ENCODE measurements at places on chromosomes 5 and 9.

- DNase-seq: no peak
These were observed at the start of gene ARAP3 for GRCh38 chr5:141681695-141682641. ARAP3 (minus strand) TSS chr5:141682230; CDS start chr5:141680486, 1,744 bp downstream.

DNA sequence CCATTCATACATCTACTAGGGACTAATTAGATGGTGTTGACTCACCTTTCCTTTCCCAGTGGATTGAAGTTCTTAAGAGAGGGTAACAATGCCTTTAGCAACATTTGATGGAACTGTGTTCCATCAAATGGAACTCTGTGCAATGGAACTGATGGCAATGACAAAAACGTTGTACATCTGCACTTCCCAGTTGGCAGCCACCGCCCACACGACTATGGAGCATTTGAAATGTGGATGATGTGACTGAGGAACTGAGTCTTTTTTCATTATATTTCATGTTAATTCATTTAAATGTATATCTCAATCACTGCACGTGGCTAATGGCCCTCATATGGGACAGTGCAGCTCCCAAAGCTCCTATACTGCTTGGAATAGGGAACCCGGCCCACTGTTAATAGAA, 39.0 kb upstream of the ICE1 start:
- DNase-seq: no peak

GRCh38 chr9:134376386-134377142, 50.3 kb downstream of the RXRA start:
- DNase-seq: no peak

DNA sequence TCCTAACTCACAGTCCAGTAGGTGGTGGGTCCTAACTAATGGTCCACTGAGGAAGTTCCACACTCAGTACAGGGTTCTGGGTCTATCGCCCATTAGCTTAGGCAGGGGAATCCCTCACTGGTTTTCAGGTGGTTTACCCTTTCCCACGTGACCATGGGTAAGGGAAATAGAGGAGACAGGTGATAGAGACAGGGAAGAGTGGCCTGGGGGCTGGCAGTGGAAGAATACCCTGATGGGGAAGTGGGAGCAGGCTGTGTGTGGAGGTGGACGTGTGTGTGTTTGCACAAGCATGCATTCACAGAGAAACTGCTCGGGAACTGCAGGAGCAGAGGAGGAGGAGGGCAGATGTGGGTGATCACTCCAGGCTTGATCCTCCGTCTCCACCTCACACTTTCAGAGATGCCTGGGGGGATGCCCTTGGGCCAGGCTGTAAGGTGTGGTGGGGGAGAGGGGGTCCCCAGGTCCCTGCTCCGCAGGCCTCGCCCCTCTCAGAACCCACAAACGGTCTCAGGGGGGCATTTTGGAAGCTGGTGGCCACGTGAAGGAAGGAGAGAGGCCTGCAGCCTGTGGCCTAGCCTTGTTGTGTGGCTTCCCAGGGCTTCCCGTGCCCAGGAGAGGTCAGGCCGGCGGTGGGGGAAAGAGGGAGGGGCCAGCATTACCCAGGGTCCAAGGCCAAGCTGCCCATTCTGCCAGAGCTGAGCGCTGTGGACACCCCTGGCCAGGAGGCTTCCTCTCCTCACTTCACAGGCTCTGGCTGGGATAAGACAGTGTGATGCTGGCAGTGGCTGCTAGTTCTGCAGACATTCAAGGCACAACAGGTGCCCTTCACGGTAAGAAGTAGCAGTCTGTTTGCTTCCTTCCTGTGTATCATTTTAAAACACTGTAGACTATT, 80.0 kb downstream of the OTULIN start:
- no peak for DNase-seq

DNA sequence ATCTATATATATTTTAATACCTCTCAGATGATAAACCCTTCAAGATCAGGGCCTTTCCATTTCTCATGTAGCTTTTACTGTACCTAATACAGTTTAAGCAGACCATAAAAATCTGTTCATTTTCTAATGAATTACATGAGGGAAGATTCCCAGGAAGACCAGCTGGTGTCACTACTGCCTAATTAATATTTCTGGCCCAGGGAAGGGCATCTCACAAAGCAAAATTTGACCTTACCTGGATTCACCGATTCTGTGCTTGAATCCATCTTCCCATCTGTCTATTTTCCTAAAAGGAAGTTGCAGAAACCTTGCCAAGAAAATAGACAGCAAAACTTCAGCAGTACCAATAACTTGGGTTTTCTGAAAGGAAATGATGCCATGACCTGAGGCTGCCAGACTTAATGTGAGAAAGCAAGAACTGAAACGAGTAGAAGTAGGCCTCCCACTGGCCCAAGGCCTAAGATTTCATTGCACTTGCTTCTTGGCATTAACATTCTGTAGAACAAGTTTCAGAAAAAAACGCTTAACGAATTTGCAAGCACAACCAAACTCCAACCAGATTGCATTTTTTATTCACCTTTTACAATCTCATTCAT, 83.0 kb upstream of the GLIS3 start:
- DNase-seq: no peak

GRCh38 chr5:19891658-19892057, 96.3 kb downstream of the CDH18 start:
- DNase-seq: no peak

- DNase-seq: no peak
These were observed 94.9 kb downstream of the SMARCA2 start for GRCh38 chr9:2110036-2110435.

DNA sequence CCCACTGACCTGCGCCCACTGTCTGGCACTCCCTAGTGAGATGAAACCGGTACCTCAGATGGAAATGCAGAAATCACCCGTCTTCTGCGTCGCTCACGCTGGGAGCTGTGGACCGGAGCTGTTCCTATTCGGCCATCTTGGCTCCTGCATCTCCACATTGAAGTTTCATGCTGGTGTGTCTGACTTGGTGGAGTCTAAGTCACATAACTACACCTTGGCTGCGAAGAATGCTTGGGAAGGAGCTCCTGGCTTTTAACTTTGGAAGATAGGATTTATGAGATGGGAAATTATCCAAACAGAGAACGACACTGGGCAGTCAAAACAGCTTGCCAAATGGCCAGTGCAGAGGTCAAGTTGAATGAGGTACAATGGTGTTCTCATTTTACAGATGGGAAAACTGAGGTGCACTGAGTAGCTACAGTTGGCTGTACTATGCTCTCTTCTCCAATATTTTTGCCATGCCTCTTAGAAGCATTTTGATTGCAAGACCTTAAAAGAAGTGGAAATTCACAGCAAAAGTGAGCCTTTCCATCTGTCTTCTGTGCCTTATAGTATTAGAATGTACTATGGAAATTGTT, 36.7 kb downstream of the CCDC192 start:
- no peak for DNase-seq

GRCh38 chr9:87749335-87750035, 23.6 kb downstream of the CTSL start:
- no peak for DNase-seq

GRCh38 chr9:137502008-137502911, 43.1 kb upstream of the NSMF start:
- no peak for DNase-seq

GRCh38 chr9:37540634-37541033, 35.5 kb downstream of the FBXO10 start:
- no peak for DNase-seq

DNA sequence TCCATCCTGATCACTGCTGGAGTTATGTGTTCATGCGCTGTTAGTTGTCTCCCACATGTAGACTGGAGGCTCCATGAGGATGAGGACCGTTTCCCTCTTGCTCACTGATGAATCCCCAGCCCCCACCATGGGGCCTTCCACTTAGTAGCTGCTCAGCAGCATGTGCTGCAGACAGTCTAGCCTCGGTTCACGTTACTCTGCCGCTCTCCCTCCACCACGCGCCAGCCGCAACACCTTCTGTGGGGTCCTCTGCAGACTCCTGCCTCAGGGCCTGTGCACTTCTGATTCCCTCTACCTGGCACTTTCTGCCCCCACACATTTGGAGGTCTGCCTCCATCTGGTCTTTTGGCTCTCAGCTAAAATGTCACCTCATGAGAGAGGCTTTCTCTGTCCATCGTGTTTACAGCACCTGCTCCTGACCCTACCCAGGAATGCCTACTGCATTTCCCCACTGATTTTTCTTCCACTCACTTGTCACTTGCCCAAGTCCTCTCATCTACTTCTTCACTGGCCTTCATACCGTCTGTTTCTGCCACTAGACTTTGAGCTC, 36.3 kb downstream of the STK10 start:
- no peak for DNase-seq

GRCh38 chr9:27385606-27386322, 88.8 kb upstream of the EQTN start:
- no peak for DNase-seq

- no peak for DNase-seq
These were observed 74.7 kb downstream of the VAV2 start for GRCh38 chr9:133917375-133917774.

- DNase-seq: no peak
These were observed 130.8 kb upstream of the IRX4 start for GRCh38 chr5:2013301-2014057.

GRCh38 chr5:176866707-176867310, 32.3 kb downstream of the HK3 start:
- no peak for DNase-seq

- no peak for DNase-seq
These were observed 9.7 kb downstream of the SCAI start for GRCh38 chr9:125133403-125134329.

- DNase-seq: no peak
These were observed 383.5 kb downstream of the TLE4 start for GRCh38 chr9:79955300-79955699.

DNA sequence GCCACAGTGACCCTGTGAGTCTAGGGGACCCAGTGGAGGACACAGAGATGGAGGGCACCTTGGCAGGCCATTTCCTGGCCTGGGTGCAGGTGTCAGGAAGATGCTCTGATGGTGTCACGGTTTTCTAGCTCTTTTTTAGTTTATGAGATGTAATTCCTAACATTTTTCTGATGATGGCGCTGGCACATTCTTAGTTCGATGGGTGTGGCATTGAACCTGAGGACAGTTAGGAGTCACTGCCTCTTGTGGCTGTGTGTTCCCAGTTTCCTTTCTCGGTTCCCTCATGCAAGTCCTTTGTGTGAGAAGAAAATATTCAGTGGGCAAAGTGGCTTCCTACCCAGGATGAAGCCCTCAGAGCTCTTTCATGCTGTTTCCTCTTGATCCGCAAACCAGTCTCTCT, 129.4 kb upstream of the ICE1 start:
- no peak for DNase-seq

- no peak for DNase-seq
These were observed 325.1 kb upstream of the PRR16 start for GRCh38 chr5:120139039-120139438.

GRCh38 chr9:122498883-122499288, 11.7 kb upstream of the OR1J2 start:
- DNase-seq: no peak

- no peak for DNase-seq
These were observed 647.4 kb upstream of the SGCD start for GRCh38 chr5:155679530-155679929.

GRCh38 chr5:174872271-174872670, 147.9 kb downstream of the MSX2 start:
- no peak for DNase-seq

DNA sequence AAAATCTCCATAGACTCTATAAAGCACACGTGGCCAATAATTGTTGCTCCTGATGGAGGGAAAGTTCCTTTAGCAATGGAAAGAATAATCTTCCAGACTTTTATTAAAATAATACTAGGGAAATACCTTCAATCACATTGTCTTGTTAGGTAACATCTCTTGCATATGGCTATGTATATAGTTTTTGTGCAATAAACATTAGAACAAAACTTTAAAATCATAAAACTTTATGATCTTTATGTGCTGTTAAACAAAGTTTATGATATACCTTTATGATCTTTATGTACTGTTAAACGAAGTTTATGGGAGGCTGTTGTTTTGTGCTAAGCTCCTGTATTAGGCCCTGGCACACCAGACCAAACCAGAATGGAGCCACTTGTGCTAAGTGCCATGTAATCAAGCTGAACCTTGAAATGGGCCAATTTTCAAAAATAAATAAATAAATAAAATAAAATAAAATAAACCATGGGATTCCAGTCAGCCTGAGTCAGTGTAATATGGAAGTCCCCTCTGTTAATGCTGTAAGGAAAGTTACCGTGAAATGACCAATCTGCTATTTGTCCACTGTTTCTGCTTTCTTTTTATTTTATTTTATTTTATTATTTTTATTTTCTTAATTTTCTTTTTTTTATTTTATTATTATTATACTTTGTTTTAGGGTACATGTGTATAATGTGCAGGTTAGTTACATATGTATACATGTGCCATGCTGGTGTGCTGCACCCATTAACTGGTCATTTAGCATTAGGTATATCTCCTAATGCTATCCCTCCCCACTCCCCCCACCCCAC, 431.3 kb downstream of the SPATA31D1 start:
- DNase-seq: no peak

GRCh38 chr9:105539452-105539851, 18.5 kb upstream of the FKTN start:
- no peak for DNase-seq

- DNase-seq: no peak
These were observed 908.7 kb upstream of the CDH9 start for GRCh38 chr5:27947088-27947487.

DNA sequence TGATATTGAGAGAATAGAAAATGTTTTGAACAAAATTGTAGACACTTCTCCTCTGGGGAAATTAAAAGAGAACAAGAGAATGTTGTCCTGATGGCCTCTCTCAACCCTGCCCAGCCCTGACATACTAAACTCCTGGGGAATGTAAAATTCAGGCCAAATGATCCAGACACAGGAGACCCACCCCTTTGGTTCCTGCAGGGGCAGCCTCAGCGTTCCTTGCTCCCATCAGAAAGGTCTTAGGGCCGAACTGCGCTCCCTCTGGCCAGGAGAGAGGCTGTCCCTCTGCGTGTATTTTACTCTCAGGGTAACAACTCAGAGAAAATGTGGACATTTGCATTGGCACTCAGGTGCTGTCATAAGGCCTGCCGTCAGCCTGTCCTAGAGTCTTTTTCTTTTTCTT, 616.3 kb upstream of the KLF4 start:
- DNase-seq: no peak

DNA sequence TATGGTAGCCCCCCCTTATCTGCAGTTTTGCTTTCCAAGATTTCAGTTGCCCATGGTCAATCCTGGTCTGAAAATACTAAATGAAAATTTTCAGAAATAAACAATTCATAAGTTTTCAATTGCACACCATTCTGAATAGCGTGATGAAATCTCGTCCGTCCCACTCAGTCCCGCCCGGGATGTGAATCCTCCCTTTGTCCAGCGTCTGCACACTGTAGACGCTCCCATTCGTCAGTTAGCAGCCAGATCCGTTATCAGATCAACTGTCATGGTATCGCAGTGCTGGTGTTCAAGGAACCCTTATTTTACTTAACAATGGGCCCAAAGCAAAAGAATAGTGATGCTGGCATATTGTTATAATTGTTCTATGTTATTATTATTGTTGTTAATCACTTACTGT, 98.6 kb downstream of the TMEM215 start:
- DNase-seq: no peak

DNA sequence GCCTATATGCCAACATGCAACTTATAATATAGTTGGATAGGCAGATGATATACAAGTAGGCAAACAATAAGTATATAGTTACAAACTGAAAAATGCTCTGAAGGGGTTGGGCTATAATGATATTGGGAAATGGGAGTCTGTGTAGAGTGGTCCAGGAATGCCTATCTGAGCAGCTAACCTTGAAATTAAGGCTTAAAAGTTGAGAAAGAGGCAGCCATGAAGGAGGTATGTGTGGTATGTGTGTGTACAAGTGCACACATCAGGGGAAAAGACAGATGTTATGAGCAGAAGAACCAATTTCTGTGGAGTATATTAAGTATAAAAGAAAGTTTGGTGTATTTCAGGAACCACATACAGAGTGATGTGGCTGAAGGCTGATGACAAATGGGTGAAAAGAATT, 154.9 kb upstream of the PAPPA start:
- no peak for DNase-seq

GRCh38 chr9:136177224-136177623, 27.7 kb downstream of the LHX3 start:
- no peak for DNase-seq
